ENCODE measurements at places on chromosomes 12 and 14.
A peak's percentile ranks its signal among the peaks of the same experiment; 100 is the strongest.

- peak; percentile 33 for DNase-seq
Measured at GRCh38 chr12:47995981-47996401, 8.3 kb downstream of the COL2A1 start.

DNA sequence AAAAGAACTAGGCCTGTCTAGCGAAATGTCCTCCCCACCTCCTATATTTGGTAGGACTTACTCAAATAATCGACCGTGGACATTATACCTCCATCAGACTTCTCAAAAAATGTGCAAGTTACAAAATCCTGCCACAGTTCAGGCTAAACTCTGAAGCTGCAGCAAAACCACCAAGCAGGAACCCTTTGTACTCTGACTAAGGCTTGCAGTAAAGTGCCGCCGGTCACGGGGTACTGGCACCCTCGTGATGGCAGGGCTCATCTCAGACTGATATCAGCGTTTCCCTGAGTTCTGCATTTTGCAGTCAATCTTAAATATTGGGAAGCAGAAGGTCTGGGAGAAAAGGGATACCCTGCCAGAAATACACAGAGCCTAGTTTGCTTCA lies 17.1 kb downstream of the SLC11A2 start:
- peak; percentile 79 for DNase-seq

DNA sequence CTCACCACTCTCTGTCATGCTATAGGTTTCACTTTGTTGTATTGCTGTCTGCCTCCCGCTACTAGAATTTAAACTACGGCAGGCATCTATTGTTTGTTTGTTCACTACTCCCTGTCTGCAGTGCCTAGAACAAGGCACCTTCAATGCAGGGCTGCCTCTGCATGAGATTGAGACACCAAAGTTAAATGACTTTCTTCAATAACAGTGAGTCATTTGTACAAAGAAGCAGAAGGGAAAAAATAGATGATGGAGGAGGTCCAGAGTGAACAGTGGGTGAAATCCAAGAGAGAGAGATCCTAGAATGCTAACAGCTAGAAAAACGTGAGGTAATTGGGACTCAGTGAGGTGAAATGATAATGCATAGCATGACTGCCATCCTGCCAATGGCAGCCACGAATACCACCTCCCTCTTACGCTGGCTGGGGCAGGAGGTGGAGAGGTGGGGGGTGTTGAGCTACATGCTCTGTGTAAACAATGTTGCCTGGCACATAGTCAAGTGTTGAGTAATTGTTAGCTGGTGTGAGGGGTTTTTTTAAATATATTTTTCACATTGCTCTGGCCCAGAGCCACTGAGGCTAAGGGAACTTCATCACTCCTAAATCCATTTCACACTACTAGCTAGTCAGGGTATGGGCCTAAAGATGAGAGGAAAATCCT lies 367.6 kb downstream of the RPS29 start:
- no peak for DNase-seq

DNA sequence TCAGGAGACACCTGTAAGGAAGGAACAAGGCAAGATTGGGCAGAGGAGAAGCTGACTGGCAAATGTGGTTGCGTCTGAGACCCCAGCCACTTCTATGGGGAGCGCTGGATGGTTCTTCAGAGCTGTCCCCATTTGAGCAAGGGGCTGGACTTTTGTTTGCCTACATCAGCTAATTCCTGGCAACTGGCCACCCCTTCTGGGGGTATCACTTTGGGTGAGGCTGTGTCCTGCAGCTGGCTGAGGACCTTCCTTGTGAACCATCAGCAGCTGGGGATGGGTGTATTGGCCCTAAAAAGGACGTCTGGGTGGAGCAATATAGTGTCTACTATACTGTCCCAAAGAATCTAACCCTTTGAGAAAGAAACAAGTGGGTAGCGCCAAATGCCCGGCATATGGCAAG lies 23.6 kb downstream of the PPFIBP1 start:
- DNase-seq = no peak

DNA sequence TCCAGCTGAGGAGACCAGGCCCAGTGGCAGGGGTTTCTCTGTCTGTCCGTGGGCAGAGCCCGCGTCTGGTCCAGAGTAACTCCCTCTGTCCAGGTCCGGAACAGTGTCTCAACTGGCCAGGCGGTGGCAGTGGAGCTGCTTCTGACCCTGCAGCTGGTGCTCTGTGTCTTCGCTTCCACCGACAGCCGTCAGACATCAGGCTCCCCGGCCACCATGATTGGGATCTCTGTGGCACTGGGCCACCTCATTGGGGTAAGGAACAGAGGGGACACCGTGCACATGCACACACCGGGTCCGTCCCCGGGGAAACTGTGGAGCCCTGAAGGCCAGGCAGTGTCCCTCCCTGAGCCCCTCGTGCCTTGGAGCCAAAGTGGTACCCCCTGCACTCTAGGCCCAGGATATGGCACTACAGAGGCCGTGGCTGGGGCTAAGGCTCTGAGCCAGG lies 1.5 kb downstream of the AQP6 start:
- peak; percentile 63 for DNase-seq

GRCh38 chr12:11822081-11822834 lies 172.8 kb downstream of the ETV6 start:
- DNase-seq = no peak

GRCh38 chr14:94129758-94130414 lies 482 bp upstream of the IFI27L2 start:
- DNase-seq = no peak

- peak; percentile 44 for DNase-seq
Measured at GRCh38 chr12:2578211-2578610, 216.6 kb upstream of the FKBP4 start.

DNA sequence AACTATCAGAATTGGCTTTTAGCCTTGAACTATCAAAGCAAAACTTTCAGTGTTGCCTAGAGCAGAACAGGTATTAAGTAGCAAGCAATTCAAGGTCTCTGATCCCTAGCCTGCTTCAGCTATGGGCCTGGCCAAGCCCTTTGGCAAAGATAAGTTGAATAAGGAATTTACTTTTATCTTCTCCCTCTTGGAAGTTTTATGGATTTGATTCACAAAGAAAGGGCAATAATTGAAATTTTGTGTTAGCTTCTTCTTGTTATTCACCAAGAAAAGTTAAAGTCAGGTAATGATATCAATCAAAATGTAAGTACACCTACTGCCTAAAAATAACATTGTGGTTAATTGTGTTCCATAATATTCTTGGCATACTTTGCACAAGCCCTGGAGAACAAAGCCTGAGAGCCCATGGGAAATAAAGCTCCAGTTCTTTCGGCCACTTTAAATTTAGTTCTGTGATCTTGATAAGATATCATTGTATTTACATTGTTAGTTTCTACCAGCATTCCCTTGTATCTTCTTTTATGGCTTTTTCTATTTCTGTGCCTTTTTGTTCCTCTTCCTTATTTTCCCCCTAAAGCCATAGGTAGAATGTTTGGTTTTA lies 158.0 kb downstream of the RAD51B start:
- no peak for DNase-seq

GRCh38 chr12:114684098-114684869 lies at the start of gene TBX3:
Gene TBX3, minus strand, starts transcription at chr12:114684175. Its CDS starts 975 bp downstream, at chr12:114683200.
- peak; percentile 92 for DNase-seq

DNA sequence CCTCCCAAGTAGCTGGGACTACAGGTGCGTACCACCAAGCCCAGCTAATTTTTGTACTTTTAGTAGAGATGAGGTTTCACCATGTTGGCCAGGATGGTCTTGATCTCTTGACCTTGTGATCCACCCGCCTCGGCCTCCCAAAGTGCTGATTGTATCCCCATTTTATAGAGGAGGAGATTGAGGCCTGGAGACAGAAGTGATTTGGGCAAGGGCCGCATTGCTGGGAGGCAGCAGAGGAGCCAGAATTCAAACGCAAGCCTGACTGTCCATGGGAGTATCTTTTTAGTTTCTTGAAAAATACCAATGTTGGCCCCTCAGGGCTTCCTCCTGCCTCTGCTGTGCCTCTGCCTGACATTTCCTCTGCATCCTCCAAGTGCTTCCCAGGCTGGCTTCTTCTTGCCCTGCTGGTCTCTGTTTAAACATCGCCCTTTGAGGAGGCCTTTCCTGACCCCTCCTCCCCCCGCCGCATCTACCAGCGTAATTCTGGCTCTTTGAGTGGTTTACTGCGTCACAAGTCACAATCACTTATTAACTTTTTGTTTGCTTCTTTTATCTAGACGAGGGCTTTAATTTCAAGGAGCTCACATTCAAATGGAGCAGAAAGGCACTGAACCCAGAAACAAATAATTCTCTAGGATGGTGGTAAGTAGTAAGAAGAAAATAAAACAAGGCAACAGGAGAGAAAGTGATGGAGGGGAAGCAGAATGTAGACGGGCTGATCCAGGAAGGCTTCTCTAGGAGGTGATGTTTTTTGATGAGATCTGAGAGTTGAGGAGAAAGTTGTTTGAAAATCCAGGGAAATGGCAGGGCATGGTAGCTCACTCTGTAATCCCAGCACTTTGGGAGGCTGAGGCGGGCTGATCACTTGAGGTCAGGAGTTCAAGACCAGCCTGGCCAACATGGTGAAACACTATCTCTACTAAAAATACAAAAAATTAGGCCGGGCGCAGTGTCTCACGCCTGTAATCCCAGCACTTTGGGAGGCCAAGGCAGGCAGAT lies 91.0 kb upstream of the MED13L start:
- no peak for DNase-seq

DNA sequence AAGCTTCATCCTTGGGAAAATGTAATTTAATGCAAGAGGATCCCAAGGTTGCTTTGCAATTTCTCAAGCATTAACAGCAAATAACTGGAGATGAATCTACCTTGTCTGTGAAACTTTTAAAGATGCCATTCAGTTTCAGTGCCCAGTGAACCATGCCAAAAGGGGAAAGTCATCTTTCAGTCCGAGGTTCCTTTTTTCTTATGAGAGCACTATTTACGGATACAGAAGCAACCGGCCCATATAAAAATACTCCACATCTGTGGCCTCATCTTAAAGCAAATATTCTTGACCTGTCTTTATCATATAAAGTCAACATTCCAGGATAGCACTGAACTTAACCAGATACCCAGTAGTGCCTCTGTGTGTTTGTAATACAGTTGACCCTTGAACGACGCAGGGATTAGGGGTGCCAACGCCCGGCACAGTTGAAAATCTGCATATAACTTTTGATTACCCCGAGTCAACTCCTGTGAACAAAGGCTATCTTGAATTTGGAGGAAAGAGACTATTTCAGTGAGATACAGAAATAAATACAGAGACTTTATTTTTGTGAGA lies 209.4 kb downstream of the PCNX1 start:
- DNase-seq = no peak

DNA sequence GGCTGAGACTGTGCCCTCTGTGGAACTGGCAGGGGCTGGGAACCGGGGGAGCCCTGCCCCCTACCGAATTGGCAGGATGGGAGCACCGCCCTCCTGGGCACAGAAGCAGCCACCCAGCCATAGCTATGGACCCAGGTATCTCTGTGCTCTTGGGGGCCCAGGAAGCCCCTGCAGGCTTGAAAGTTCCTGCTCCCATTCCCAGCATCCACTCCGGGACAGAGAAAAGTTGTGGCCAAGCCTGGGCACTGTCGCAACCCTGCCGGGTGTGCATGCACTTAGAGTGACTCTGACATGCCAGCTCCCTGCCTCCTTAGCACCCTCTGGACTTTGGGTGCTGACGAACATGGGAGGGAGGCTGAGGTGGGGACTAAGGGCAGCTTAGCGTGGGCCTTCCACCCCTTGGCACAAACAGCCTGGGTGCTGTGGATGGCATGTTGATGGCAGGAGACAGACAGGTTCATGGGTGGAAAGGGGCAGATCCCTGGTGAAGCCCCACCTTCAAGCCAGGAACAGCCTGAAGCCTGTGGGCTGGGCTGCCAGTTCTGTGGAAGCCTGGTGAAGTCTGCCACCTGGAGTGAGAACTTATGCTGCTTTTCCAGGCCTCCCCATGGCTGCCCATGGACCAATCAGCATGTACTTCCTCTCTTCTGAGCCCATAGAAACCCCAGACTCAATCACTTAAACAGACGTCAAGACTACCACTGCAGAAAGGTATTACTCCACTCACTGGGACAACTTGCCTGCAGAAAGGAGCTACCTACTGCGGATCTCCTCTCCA lies 279.0 kb downstream of the ATXN7L3B start:
- DNase-seq = no peak

DNA sequence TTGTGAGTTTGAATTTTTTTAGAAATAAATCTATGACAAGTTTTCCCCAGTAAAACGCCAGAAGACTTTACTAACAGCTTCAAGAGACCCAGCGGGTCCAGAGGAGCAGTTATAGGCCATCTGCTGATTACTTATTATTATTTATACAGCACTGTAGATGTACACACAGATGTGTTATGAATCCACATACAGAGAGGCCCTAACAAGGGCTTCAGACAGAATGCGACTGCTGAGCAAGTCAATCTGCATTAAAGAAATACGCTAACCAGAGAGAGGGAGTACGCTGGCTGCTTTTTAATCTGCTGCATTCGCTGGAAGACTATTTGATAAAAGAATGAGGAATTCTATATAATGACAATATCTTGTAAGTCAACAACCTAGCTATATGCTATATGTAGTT lies 32.5 kb downstream of the ATF7 start:
- no peak for DNase-seq

DNA sequence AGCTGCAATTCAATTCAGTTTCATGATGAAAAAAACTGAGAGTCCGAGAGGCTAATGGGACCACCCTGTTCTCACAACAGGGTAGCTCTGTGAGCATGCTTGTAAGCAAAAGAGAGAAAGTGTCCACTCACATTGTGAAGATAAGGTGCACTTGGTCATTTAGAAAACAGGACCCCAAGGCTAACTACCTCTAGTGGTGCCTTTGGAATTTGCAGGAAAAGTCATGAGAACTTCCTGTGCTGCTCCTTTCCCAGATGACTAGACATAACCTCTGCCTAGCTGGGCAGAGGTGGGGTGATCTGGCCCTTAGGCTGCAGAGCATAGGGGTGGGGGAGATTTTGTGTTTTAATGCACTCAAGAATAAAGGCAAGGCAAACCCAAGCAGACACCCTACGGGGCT lies 118.9 kb downstream of the STAB2 start:
- no peak for DNase-seq

DNA sequence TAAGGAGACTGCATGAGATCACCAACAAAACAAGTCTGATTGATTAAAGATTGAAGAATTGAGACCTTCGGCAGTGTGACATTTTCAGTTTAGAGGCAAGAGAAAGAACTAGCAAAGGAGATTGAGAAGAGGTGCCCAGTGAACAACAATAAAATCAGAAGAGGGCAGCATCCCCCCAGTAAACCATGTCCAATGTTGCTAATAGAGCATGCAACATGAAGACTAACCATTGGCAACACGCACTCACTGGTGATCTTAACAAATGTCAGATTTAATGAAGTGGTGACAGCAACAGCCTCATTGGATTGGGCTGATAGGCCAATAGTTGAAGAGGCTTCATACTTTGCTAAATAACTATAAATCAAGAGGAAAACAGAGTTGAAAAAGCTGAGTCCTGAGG lies 20.7 kb upstream of the TAS2R14 start:
- DNase-seq = no peak

GRCh38 chr14:105647784-105648608 lies 121.6 kb downstream of the TMEM121 start:
- DNase-seq = no peak

DNA sequence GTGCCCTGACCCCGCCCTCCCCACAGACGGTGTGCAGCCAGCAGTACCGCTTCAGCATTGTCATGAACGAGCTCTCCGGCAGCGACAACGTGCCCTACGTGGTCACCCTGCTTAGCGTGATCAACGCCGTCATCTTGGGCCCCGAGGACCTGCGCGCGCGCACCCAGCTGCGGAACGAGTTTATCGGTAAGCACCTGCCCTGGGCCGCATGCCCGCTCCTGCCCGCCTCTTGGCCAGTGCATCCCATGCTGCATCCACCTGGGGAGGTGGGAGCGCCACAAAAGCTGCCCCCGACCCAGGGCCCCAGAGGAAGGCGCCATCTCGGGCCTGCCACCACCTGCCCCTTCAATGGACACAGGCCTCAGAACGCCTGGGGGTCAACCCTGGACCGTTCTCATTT lies 13.9 kb downstream of the INF2 start:
- DNase-seq = no peak

GRCh38 chr14:28876572-28876945 lies 110.0 kb downstream of the FOXG1 start:
- no peak for DNase-seq
